ENCODE measurements at places on chromosomes 3 and 15. TPM values are rescaled to one million over a fixed set of nuclear protein-coding genes. Genes with fewer than 3 reads are reported as not detected.

GOLGB1 gene
- 32.5 TPM for total RNA-seq

- no peak for DNase-seq
Observed at GRCh38 chr15:65659502-65660052, 37.8 kb downstream of the SLC24A1 start.

GRCh38 chr3:4656059-4656458 lies 162.9 kb downstream of the ITPR1 start:
- DNase-seq: peak; percentile 58

DNA sequence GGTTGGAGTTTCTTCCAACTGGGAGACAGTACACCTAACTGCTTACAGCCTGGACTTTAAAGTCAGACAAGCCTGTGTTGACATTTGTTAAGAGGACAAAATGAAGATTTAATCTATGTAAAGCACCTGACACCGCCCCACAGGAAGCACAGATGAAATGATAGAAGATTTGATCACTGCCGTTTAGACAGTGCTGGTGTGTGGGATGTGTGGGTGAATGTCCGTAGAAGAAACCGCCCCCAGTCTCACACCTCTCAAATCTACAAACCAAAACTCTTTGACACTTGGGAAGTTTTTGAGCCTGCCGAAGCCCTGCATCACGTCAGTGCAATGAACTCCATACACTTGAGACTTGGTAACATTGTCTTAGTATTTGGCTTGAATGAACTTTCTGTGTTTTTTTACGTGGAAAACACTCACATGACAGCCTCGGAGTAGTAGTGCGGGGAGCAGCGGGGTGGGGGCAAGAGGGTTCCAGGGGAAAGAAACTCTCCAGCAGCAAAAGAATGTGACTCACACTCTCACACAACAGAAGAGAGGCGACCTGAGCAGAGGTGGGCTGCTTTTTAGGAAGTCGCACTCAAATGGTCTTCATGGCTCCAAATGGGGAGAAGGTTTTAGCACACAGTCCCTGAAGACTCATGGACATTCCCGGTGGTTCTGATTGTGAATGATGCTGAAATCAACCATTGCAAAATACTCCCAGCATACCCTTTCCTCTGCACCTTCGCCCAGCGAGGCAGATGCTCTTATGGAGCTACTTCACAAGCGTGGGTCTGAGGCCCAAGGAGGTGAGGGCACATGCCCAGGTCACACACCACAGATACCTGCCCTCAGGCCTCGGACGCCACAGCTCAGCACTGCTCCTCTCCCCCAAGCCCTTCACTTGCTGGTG lies 79.2 kb downstream of the SRGAP3 start:
- no peak for DNase-seq

RLBP1 gene
- total RNA-seq: not detected

DNA sequence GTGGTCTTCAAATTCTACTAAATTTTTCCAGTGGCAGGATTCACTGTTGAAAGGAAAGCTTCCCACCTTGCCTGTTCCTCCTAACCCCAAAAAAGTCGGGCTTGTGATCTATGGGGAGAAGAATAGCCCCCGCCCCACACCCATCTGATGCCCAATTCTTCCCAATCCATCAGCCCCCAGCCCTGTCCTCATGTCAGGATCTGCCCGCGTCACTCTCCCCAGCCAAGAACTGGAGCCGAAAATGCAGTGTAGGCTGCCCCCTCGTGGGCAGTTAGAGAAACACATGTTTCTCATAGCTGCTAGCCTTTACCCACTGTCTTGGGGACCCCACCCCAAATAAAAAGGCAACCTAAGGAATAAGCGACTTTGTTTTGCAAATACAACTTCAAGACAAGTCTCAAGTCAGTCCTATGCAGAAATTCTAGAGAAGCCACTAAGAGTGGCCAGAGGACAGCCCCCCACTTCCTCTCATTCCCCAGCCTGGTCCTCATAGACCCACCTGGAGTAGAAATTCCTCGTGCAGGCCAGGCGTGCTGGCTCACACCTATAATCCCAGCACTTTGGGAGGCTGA lies 13.0 kb upstream of the CSK start:
- peak; percentile 81 for DNase-seq

DNA sequence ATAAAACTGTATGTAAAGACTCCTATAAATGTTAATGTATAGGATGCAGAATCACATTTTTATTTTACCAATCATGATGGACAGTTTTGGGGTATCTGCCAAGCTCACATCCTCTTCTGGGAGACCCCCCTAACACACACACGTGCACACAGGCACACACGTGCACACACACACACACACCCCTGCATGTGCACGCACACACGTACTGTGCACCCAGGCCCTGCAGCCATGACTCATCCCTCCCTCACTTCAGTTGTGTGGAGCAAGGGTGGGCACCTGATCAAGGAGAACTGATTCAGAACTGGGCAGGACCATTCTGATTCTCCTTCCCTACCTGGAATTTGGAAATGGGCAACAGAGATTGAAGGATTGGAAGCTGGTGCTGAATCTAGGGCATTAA lies 16.0 kb upstream of the MINDY4B start:
- DNase-seq: no peak

DNA sequence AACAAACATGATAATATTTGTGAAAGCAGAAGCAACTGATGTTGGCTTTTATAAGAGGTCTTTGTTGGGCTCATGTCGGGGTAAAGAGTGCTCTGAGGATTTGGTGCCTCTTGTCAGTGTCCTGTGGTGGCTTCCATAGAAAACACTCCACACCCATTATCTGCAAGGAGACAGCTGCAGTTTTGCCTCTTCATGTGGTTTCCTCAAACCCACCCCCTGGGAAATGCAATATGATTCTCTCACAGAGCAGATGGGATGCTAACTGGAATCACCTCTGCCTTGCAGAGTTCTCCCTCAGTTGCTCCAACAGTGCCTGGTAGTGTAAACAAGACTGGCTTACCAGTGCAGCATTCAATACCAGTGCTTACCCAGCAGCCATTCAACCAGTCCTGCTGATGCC lies 771.4 kb upstream of the CFAP20DC start:
- DNase-seq: no peak

DNA sequence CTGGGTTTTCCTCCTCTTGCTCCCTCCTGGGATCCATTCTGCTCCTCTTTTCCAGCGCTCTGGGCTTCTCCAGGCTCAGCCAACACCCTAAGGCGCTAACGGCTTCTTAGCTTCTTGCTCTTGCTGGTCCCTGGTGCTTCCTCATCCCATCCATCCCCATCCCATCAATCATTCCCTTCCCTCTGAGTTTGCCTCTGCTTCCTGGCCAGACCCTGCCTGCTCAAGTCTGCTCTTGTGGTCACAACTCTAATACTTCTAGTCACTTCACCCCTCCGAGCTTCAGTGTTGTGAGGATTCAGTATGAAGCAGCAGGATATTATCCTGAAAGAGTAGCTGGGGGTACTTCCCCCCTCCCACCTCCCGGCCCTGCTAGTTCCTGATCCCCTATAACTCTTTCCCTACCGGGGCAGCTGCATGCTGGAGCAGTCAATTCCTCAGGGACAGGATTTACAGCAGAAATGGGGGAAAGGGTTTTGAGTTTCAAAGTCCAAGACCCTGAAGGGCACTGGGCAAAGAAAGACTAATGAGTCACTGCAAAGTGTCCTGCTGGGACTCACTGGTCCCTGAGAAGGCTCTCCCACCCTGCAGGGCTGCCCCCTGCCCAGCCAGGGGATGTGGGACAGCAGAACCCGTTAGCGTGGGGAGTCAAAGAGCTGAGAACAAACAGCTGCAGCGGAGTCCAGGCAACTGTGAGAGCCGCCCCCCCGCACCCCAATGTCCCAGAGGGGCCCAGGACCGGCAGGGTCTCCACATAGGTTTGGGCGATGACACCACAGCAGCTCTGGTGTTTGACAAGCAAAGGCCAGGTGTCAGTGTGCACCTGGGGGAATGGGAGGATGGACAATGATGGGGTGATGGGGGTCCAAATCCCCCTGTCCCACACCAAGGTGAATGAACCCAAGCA lies 2.3 kb upstream of the SYNM start:
- no peak for DNase-seq

ZBTB38 gene
- 18.0 TPM for total RNA-seq

TMEM158 gene
- total RNA-seq: not detected

DNA sequence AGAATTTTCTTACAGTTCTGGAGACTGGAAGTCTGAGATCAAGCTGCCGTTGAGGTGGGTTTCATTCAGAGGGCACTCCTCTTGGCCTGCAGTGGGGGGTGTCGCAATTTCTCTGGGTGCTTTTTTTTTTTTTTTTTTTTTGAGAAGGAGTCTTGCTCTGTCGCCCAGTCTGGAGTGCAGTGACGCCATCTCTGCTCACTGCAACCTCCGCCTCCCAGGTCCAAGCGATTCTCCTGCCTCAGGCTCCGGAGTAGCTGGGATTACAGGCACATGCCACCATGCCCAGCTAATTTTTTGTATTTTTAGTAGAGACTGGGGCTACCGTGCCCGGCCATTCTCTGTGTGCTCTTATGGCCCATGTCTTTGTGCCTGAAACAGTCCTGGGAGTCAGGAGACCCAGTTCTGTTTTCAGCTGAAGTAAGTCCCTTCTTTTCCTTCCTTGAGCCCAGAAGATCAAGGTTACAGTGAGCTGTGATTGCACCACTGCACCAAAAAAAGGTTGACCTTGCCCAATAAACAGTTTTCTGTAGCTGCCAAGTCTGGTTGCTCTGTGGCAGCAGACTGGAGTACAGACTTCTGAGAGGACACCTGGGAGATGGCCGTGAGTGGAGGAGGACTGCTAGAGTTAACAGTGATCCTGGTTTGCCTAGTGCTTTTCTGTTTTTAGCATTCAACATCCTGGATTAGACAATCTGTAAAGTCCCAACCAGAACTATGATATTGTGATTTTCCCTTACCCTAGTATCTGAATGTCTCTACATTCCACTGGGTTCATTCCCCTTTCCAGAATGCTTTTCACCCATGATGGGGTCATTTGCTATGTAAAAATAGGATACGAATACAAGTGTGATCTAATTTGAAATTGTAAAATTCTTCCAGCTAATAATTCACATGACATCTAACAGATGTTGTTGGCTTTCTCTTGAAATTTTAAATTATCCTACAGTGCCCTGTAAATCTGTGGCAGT lies 76.6 kb upstream of the RNF7 start:
- no peak for DNase-seq

DNA sequence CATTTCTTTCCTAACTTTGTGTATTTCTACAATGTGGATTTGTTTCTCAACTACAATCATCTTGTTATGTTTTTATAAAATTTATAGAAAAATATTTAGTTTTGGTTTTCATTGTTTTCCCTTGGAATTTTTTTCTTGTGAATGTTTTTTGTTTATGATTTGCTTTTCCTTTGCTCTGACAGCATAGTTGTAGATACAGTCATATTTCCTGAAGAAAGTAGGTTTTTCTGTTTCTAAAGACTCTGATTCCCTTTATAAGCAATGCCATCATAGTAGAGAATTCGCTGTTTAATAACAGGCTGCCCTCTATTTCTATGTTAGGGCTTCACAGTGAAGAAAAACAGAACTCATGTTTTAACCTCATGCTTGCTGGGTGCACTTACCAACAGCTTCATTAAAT lies 482.3 kb downstream of the ZBBX start:
- DNase-seq: no peak

SCAANT1 gene
- not detected for total RNA-seq

ATP13A5 gene
- not detected for total RNA-seq

DNA sequence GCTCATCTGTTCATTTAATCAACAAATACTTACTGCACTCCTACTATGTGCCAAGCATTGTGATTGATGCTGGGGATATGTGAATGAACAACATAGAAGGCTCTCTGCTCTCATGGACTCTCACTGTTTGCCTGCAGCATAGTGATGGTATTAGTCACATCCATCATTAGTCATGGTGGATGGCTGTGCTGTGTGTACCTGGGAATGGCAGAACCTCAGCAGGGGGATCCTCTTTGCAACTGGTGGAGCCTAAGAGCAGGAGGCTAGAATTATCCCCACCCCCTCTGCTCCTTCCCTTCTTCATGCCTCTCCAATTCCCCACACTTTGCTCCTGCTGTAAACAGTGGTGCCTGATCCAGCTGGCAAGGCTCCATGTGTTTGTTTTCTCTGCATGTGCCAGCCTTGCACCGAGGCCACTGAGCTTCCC lies 20.5 kb downstream of the BOC start:
- no peak for DNase-seq

GRCh38 chr15:68526269-68526668 lies 52.5 kb upstream of the CORO2B start:
- DNase-seq: no peak

DNA sequence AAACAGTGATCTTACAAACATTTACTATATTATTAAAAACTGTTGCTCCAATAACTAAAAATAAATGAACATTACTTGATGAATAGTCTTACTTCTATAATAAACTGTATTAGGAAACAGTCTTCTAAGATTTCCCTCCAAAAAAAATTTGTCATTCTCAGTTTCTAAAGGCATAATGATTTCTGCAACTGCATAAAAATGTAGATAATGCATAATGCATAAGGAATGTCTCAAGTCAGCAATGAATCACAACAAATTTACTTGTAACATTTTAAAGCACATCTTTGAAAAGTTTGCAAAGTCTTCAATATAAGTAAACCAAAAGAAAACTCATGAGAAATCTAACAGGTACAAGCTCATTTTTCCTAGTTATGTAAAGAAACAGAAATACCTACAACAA lies 113.5 kb downstream of the VPS13C start:
- no peak for DNase-seq

DNA sequence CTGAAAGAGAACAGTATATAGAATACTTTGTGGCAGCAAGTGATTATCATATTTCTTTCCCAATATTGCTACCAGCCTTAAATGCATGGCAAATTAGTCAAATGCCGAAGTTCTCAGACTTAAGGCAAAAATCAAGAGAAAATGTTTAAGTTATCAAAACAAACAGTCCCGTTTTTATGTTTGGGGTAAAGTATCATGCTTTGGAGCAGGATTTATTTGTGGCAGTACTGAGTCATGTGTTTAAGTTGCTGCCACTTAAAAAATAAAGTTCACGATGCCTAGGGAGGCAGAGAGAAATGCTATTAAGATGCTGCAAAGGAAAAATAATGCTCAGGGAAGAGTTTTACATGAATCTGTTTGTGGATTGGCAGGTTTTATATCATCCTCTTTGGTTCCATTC lies 417.4 kb upstream of the MDFIC2 start:
- no peak for DNase-seq

CA12 gene
- total RNA-seq: not detected

C3orf85 gene
- not detected for total RNA-seq

DNA sequence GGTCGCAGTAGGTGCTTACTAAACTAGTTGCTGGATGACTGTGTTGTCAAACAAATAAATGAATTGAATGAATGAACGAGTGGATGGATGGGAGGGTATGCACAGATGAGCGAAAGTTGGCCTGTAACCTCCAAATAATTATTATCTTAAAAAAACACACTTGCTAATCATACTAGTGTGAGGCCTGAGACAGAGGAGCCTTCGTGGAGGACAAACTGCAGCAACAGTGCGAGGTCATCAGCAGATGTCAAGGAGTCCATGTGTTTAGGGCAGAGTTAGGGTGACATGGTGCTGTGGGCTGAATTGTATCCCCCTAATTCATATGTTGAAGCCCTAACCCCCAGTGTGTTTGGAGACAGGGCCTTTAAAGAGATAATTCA lies 24.4 kb downstream of the CORO2B start:
- DNase-seq: no peak

DNA sequence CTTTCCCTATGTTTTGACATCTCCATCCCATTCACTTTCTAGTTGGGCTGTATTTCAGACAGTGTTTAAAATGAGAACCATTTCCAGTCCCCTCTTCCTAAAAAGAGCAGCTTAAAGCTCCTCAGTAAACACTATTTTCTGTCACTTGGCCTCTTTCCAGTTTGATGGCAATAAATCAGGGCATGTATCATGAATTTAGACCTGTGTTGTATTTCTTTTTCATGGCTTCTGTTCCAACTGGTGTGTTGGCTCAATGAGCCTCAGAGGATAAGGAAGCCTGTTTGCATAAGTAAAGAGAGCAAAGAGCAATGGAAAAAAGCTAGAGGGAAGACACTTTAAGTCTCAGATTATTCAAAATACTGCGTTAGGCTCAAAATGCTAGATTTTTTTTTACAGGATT lies 7.2 kb downstream of the CCDC80 start:
- DNase-seq: no peak
